IPS-NIHi11 (cell line): ENCODE measurements at places on chromosomes 2 and 18.

GRCh38 chr2:37489041-37489456 lies 144.6 kb downstream of the QPCT start:
- no peak for DNase-seq

DNA sequence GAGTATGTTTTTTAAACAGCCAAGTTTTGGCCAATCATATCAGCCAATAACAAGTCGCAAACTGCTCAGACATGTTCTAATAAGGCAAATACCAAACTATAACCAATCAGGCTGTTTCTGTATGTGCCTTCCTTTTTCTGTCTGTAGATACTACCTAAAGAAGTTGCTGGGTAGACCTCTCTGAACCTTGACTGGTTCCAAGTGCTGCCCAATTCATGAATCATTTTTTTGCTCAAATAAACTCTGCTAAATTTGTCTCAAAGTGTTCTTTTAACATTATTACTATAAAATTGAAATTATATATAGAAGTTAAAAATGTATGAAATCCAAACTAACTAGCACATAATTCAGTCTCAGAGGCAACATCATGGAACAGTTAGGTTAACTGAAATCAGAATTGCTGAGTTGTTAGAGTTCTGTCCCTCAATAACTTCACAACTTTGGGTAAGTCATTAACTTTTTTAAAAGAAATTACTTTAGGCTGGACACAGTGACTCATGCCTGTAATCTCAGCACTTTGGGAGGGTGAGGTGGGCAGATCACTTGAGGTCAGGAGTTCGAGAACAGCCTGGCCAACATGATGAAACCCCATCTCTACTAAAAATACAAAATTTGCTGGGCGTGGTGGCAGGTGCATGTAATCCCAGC lies 4.9 kb upstream of the TTC21B start:
- no peak for DNase-seq

DNA sequence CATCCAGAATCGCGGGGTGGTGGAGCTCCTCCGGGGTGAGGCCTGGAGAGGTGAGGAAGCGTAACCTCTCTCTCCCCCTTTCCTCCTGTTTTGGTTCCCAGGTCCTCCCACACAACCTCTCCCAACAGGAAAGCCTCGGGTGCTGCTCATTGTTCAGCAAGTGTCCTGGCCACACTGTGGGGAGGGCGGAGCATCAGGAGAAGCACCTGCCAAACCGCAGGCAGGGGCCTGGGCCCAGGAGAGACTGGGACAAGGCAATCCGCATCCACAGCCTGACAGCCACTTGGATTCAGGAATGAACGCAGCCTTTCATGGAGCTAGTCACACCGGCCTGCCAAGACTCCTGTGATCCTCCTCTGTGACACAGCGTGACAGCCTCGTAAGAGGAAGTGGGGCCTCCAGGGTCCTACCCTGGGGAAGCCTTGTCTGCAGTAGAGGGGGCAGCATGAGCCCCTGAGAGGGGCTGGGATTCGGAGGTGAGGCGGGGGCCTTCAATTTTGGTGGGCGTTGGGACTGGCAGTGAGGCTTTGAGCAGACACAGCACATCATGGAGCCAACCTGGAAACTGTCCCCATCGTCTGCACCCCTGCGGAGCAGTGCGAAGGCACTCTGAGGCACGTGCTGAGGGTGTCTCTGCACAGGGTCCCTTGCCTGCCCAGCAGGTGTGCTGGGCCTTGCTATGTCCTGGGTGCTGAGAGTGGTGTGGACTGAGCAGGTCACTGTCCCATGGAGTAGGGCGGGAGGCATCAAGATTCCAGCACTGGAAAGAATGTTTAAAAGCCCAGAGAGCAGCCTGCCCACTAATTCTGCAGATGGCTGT lies 62.2 kb downstream of the EDAR start:
- DNase-seq = no peak

- DNase-seq = no peak
Measured at GRCh38 chr2:6845312-6845711, 20.4 kb downstream of the CMPK2 start.

- no peak for DNase-seq
Measured at GRCh38 chr2:85760371-85760770, 6.6 kb downstream of the ATOH8 start.

GRCh38 chr2:15841776-15842560 lies 98.4 kb upstream of the MYCN start:
- DNase-seq = no peak
